ENCODE measurements at places on chromosomes 3 and 15.

DNA sequence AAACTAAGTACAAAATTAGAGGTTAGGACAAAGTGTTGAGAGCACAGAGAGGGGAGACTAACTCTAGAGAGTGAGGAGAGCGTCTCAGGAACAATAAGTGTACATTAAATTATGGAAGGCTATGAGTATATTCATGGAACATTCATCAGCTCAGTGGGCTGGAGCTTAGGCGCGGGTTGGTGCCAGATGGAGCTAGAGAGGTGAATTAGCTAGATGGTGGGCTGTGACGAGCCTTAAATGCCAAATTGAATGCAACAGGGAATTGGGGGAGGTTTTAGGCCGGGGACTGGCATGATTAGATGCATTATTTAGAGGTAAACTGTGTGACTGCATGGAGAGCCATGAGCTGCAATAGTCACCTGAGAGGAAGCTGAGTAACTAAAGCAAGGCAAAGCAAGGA is 97.1 kb downstream of the TMEM108 start:
- DNase-seq: no peak

DNA sequence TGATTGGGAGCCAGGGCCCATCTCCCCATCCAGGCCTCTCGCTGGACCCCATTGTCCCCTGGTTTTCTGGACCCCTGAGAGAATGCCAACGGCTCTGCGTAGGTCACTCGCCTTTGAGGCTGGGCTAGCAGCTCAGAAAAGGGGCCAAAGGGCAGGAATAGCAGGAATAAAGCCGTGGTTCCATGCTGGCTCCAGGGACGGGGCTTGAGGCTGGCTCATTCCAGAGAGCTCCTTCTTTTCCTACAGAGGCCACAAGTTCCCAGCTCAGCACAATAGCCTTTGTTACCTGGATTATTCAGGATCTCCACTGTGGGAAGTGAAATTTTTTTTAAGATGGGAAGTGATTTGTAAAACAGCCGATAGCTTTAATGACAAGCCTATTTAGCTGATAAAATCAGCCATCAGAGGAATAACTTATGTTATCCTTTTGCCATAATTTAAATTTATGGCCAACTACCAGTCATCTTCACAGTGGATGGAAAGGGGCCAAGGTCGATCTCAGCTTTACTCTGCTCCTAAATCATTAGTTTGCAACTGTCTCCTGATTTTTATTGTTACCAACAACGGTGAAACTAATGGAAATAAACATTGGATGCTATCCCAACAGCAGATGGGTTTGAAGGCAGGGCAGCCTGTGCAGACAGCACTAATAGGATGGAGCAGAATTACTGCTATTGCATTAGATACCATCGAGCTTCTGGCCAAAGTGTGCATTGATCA is 124.3 kb downstream of the TMEM266 start:
- DNase-seq: no peak

- no peak for DNase-seq
Observed at GRCh38 chr15:73944161-73945129, 18.2 kb downstream of the LOXL1 start.

DNA sequence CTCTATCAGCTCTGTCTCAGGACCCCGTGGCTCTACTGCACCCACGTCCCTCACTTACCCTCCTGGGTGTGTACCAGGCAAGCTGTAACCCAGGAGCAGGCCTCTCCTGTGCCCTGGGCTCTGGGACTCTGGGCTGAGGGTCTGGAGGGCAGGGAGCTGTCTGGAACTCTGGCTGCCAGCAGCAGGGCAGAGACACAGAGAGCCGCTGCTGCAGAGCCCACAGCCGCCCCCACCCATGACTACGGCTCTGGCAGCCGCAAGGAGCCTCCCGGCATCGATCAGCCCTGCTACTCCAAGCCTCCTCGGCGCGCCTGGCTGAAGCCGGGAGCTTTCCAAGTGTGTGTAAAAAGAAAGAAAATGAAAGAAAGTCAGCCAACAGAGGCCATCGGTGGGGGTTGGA is 103.7 kb upstream of the ATP2B2 start:
- DNase-seq: no peak

DNA sequence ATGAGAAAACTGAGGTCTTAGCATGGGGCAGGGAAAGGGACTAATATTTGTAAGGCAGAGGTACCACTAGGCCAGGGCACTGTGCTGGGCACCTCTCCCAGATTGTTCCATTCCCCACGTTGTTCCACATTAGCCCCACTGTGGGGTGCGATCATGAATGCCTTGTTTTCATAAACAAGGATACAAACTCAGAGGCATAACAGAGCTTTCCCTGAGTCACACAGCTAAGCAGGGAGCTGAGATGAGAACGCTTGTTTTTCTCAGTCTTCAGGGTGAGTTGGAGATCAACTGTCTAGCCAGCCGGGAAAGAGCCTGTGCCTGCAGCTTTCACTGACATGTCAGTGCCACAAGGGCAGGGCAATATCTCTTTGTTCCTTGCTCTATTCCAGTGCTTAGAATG is 47.9 kb upstream of the ITGA11 start:
- DNase-seq: no peak

- no peak for DNase-seq
Observed at GRCh38 chr3:183439515-183439914, 11.1 kb upstream of the MCF2L2 start.

GRCh38 chr3:134255404-134255803 is 4.7 kb upstream of the RYK start:
- DNase-seq: no peak

DNA sequence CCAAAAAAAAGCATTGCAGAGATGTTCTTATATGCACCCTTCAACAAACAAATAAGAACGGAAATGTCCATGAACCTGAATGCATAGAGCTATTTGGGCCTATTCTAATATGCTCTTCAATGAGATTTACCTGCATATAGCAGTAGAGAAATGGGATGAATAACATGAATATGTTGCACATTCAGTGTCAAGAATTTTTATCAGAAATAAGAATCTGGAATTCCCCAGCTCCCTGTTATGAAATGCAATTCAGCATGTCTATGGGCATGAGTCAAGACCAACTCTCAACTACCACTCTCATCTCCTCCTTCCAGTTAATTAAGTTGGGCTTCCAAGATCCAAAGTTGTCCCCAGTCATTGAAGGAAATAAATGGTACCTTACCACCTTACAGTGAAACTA is 133.7 kb upstream of the ALCAM start:
- DNase-seq: no peak

DNA sequence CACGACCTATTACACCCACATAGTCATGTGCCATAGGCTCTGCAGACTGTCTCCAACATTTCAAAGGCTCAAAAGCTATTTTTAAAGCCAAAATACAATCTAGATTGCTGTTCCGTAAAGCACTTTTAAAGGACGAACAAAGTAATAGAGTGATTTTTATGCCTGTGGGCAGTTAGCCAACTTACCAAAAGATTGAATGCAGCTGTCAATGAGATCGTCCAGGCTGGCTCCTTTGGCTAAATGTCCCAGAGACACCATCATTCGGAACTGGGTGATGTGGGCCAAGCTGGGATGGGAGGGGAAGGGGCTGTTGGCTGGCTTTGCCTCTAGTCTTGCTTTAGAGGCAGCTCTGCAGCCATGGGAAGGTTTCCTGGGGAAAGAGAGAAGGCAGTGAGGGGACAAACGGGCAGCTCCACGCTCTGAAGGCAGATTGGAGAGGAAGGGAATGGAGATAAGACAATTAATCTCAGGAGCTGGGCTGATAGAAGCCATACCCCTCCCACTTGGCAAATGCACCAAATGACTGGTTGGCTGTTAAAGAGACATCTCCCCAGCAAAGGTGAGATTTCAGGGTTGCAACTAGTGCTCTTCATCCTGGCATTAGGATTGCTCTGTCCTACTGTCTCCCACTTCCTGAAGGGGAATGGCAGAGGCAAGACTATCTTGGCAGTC is 4.8 kb downstream of the RASGRP1 start:
- DNase-seq: no peak

- no peak for DNase-seq
Observed at GRCh38 chr3:98705694-98706093, 57.4 kb upstream of the ST3GAL6 start.

DNA sequence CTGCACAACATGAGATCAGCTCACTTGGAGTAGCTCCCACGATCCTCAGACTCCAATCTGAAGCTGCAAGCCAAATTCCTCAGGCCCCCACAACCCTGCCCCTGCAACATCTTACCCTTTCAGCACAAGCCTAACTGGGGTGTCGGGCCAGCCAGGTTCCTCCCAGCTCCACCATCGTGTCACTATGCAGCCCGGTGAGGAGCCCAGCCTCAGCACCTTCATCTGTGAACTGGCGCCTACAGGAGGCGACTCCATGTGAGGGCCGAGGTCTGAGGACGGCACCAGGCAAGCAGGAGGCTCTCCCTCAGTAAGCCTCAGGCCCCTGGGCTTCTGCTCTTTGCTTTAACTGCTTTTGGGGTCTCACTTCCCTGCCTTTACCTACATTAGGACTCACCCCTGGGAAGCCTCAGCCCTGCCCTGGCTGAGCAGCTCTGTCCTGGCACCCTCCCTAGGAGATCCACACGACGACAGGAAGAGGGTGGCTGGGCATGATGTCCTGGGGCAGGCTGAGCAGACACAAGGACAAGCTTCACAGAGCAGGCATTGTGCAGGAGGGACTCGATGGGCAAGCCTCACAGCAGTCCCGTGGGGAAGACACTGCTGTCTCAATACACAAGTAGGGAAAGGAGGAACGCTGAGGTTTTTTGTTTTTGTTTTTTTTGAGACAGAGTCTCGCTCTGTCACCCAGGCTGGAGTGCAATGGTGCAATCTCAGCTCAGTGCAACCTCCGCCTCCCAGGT is 104.6 kb downstream of the ADAMTS17 start:
- DNase-seq: no peak

DNA sequence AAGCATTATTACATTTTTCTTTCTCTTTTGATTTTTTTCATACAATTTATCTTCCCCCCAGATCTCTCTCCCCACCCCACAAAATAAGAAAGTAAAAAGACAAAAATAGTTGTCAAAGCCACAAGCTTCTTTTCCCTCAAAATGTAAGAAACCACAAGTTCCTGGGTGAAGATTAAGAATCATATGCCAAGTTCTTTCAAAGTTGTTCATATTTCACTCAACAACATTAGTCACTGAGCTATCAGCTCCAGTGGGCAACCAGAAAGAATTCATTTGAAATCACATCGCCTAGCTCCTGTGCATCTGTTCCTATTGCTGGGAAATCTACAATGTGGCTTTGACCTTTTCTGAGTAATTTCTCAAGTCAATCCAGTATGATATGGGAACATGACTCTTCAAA is 681.6 kb upstream of the ARPP21 start:
- no peak for DNase-seq

DNA sequence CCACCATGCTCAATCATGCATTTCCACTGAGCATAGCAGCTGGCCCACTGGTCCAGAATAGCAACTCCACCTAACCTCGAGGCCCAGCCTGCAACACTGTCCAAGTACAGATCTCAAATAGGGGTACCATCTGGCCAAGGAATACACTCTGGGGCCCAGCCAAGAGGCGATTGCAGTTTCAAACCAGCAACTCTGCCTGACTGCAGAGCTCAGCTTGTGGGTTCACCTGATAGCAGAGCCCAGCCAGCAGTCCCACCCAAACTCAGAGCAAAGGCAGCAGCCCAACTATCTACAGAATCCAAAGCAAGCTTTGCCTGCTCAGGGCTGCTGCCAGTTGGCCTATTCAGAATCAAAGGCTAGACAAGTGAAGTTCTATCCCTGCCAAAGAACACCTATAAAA is 30.5 kb downstream of the POLQ start:
- no peak for DNase-seq

DNA sequence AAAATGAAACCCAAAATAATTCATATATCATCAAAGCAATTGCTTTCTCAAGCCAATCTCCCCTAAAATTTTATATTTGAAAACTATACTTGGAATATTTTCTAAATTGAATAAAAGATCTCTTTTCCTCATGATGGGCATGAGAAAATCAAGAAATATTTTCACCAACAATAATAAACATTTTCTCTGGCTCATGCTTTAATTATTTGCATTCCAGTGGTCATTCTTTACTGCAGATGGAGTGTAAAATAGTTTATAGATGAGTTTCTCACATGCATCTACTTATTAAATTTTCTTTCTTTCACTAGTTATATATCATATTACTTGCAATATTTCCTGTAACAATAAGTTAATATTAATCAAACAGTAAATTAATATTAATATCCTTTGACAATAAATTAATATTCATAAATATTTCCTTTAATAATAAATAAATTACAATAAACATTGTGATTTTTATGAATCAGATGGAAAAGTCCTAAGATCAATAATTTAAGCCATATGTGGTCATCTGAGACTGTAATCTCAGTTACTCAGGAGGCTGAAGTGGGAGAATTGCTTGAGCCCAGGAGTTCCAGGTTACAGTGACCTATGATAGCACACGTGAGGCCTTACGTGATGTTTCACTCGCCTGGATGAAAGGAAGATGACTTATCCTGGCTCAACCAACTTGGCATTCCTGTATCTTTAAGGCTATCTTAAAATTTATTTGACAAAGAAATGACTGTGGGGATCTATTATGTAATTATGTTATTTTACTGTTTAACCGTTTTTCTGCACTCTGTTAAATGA is 958.8 kb downstream of the ZPLD1 start:
- DNase-seq: no peak

GRCh38 chr3:112048911-112049310 is 14.4 kb downstream of the TMPRSS7 start:
- DNase-seq: no peak

DNA sequence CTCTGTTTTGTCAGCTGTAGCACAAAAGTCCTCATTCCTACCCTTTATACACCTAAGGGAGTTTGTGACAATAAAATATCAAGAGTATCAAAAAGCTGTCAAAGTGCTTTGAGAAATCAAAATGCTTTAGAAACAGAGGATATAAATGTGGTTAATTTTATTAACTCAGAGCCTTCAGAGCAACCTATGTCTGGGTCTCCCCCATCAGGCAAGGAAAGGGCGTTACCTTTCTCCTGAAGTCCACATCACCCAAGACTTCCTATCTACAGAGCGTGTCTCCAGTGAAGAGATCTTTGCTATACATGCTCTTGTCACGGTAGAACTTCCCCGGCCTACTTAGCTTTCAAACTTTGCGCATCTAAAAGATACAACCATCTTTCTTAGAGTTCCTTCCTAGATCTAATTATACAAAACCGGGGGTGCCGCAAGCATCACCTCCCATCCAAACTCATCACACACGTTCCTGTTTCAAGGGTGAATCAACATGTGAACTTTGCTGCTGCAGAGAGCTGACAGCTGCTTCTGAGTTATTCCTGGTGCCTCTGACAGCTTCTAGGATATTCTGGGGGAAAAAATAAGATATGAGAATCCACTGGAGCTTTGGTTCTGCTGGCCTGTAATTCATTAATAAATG is 93.0 kb downstream of the RARB start:
- DNase-seq: no peak

DNA sequence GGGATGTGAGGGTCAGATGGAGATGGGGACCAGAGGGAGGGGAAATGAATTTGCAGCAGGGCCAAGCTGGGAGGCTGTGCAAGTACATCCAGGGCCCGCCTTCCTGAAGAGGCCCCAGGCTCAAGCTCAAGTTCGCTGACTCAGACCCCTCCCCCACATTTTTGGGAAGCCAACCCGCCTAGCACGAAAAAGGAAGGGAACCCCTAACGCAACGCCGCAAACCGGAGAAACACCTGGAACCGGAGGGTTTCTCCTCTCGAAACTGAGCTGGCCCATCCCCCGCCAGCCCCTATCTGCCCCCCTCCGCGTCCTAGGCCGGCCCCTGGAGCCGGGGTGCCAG is 624 bp downstream of the AP3B2 start:
- DNase-seq: no peak

GRCh38 chr15:62392376-62392775 is 227.3 kb upstream of the C2CD4B start:
- no peak for DNase-seq

All from activated effector memory CD4-positive, alpha-beta T cell treated with Interleukin-2 at 50 U/mL for 16 hours (primary cell).